Neural progenitor cell (in vitro differentiated cells): ENCODE measurements at places on chromosomes 6 and 20. TPM values are rescaled to one million over a fixed set of nuclear protein-coding genes. Genes with fewer than 3 reads are reported as not detected.

- no peak overlapping the region for H3K4me3 ChIP-seq
- H3K27me3 ChIP-seq, result no peaks in the 10 kb centered on the region
- no peaks in the 10 kb centered on the region for H3K36me3 ChIP-seq
- no peaks in the 10 kb centered on the region for H3K4me1 ChIP-seq
- no peak for DNase-seq
Measured at GRCh38 chr20:8408587-8409307, 276.7 kb downstream of the PLCB1 start.

- H3K27me3 ChIP-seq, result no peaks in the 10 kb centered on the region
- no peak overlapping the region for H3K4me3 ChIP-seq
- H3K4me1 ChIP-seq, result no peaks in the 10 kb centered on the region
- no peak overlapping the region for H3K27ac ChIP-seq
- H3K36me3 ChIP-seq, result no peaks in the 10 kb centered on the region
Measured at GRCh38 chr20:43383026-43383795, 74.5 kb upstream of the SRSF6 start.

The RPL7L1 gene
- 92.0 and 106 TPM in 2 replicates for total RNA-seq

The GPLD1 gene
- 4.2 and 8.3 TPM in 2 replicates for total RNA-seq

DNA sequence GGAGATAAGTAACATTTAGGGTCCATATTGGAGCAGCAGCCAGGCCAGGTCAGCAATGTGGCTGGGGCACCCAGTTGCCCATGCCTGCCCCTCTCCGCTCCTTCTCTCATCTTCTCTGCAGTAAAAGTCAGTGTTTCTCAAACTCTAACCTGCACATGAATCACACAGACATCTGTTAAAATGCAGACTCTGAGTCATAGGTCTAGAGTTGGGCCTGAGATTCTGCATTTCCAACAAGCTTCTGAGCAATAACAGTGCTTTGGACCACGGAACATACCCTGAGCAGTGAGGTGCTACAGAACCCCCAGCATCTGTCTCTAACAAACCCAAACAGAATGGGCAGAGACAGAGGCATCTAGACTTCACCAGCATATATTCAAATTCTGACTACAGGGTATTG, 10.1 kb downstream of the PHF10 start:
- H3K4me1 ChIP-seq, result no peaks in the 10 kb centered on the region
- H3K27ac ChIP-seq, result no peak overlapping the region

The GPX6 gene
- not detected in 2 replicates for total RNA-seq

The C20orf204 gene
- 0.04 and 0.96 TPM in 2 replicates for total RNA-seq

DNA sequence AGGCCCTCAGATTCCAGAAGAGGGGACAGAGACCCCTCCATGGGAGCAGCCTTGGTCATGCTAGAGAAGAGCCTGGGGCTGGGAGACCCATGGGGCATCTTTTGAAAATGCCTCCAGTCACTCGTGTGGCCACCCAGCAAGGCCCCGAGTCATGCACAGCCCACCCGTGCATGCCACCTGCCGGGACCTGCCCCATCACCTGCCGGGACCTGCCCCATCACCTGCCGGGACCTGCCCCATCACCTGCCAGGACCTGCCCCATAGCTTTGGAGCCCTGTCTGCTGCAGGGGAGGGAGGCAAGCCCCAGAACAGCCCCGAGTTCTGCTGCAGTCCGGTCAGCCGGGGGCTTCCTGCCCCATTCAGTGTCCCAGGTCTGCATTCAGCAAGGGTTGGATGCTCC, 37.5 kb upstream of the SLCO4A1 start:
- no peak overlapping the region for H3K4me3 ChIP-seq
- no peak overlapping the region for H3K27ac ChIP-seq
- H3K36me3 ChIP-seq, result no peaks in the 10 kb centered on the region
- DNase-seq, result no peak

DNA sequence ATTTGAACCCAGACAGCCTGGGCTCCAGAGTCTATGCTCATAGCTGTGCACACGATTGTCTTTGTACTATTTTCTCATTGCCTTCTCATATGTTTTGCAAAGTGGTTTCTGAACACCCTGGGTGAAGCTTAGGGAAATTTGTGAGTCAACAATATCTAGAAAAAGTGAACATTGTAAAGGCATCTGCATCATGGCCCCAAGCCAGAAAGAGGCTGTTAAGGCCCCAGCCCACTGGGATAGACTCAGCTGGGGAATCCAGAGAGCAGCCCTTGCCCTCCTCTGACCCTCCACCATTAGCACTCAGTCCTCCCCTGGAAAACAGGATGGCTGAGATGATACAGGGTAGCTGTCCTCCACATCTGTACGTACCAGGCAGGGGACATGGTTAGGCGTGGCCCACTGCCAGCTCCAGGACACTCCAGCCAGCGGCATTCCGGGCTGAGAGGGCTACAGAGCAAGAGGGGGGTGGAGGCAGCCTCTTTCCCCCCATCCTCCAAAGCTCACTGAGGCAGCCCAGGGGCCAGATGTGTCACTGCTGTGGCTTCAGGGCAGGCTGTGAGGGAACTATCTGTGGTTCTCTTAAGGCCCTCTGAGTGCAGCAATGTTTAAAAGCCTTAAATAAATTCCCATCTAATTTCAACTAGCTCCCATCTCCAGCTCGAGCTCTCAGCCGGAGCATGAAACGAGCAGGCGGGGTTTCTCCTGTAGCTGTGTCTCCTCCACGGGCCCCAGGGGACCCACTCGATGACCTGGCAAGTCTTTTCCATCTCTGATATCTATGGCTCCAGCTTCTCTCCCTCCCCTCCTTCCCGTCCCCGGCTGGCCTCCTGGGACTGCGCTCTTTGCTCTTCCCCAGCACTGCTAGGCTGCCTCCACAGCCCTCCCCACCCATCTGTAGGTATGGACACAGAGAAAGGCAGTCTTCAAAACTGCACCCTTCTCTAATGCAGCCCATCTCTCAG, 209.4 kb upstream of the LRFN2 start:
- no peak overlapping the region for H3K4me3 ChIP-seq
- no peak overlapping the region for H3K27ac ChIP-seq
- H3K4me1 ChIP-seq, result peaks cover 4% of the 10 kb centered on the region
- no peaks in the 10 kb centered on the region for H3K27me3 ChIP-seq

The C6orf132 gene
- 1.2 and 1.8 TPM in 2 replicates for total RNA-seq

- H3K4me3 ChIP-seq, result peak within 1 kb of the TSS; percentile 35
- peak; percentile 51 for DNase-seq
- H3K27ac ChIP-seq, result no peak within 1 kb of the TSS
- peaks cover 5% of the 10 kb centered on the region for H3K4me1 ChIP-seq
- no peaks in the 10 kb centered on the region for H3K36me3 ChIP-seq
- H3K27me3 ChIP-seq, result peaks cover 39% of the 10 kb centered on the region
Measured at GRCh38 chr20:38601216-38602184, at the start of gene ARHGAP40. ARHGAP40 (plus strand) TSS chr20:38601809.

The ZNF334 gene
- 29.0 and 45.9 TPM in 2 replicates for total RNA-seq

The RIPK1 gene
- 4.6 and 4.9 TPM in 2 replicates for total RNA-seq

The NNAT gene
- 0.37 TPM in 1 of 2 replicates, not detected in the other for total RNA-seq

GRCh38 chr6:43767553-43768505, 2.2 kb upstream of the VEGFA start:
- DNase-seq, result no peak
- H3K27ac ChIP-seq, result no peak overlapping the region
- H3K27me3 ChIP-seq, result peaks cover 5% of the 10 kb centered on the region
- H3K4me3 ChIP-seq, result no peak overlapping the region

The OTOR gene
- total RNA-seq, result not detected in 2 replicates

DNA sequence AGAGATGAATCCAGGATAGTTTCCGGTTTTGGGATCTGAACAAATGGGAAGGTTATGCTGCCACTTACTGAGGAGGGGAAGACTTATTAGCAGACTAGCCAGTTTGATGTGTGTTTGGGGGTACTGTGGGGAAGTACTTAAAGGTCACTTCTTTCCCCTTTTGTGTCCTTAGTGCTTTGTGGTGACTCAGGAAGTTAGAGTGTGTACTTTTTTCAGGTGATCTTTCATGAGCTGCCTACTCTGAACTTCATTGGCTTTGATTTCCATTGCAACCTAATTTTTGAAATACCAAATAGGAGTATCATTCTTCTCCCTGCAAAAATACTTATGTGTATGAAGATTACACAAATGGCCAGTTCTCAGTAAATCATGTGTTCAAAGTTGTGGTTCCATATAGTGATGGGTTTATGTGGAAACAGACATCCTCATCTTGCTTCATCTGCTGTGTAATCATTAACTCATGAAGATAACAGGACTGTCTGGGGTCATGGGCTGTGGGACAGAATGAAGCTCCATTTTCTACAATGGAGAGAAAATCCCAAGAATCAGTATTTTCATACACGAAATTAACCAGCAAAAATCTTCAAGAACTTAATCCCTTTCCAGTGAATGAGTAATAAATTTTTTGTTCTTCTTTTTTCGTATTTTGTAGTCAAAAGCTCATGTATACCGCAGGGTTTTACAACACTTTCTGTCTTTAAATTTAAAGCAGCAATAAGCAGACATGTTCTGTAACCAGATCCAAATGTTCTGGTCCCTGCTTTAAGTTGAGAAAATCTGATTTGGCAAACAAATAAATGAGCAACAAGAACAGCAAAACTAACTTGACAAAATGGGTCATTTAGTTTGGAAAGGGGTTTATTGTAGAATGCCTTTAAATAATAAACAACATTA, 272.2 kb upstream of the FLRT3 start:
- no peak overlapping the region for H3K4me3 ChIP-seq
- H3K27me3 ChIP-seq, result no peaks in the 10 kb centered on the region
- no peak for DNase-seq
- no peak overlapping the region for H3K27ac ChIP-seq
- H3K4me1 ChIP-seq, result peaks cover 8% of the 10 kb centered on the region

DNA sequence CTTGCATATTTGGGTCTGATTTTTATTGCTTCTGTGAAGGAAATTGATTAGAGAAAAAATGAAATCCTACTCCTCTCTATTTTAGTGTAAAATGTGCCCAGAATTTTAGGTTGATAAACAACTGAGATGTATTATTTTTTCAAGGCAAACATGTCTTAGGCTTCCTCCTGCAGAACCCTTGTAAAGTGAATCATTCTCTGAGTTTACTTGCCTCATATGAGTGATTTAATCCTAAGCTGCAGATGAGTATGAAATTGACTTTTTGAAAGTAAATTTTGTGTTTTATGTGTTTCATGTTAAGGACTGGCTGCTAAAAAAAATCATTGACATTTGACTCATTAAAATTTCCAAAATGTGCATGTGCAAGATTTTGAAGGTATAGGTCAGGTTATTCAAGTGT, 138.5 kb upstream of the PHACTR1 start:
- no peak overlapping the region for H3K4me3 ChIP-seq
- H3K27me3 ChIP-seq, result no peaks in the 10 kb centered on the region
- no peak for DNase-seq
- no peaks in the 10 kb centered on the region for H3K36me3 ChIP-seq
- no peak overlapping the region for H3K27ac ChIP-seq

DNA sequence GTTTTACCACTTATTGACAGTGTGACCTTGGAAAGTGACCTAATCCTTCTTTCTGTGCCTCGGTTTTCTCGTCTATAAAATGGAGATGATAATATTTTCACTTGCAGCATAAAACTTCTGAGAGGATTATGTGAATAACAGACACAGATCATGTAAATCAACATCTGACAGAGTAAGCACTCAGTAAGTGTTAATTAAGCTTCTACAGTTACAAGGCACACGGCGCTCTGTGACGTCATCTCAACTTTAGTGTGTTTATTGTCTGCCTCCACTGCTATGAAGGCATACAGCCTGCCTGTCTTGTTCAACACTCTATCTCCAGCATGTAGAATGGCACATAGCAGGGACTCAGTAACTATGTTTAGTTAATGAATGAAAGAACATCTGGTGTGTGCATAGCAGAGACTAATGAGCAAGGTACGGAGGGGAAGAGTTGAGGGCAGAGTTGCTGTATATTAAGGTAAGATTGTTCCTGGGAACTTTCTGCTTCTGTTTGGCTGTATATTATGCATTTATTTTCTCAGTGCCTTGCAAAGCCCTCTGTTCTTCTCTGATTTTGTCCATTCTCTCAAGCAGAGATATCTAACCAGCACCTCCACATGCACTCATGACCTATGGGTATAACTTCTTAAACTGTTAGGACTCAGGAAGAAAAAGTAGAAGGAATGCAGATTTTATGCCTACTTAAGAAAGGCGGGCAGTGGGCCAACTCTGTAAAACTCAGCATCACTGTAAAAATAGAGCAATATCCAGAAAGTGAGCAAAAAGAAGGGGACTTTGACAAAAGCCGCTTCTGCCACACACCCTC, 66.4 kb upstream of the STMND1 start:
- no peak overlapping the region for H3K4me3 ChIP-seq
- DNase-seq, result no peak
- no peaks in the 10 kb centered on the region for H3K36me3 ChIP-seq
- no peaks in the 10 kb centered on the region for H3K27me3 ChIP-seq

The KAT14 gene
- 28.5 and 29.9 TPM in 2 replicates for total RNA-seq

The FITM2 gene
- total RNA-seq, result 1.4 and 1.9 TPM in 2 replicates

- no peaks in the 10 kb centered on the region for H3K27me3 ChIP-seq
- DNase-seq, result no peak
- no peaks in the 10 kb centered on the region for H3K4me1 ChIP-seq
- H3K4me3 ChIP-seq, result no peak overlapping the region
Measured at GRCh38 chr6:147999001-147999540, 343.6 kb upstream of the SASH1 start.

GRCh38 chr6:134323698-134324097, 5.8 kb upstream of the SGK1 start:
- DNase-seq, result no peak
- H3K36me3 ChIP-seq, result no peaks in the 10 kb centered on the region
- no peaks in the 10 kb centered on the region for H3K4me1 ChIP-seq
- H3K27me3 ChIP-seq, result peaks cover 5% of the 10 kb centered on the region
- H3K27ac ChIP-seq, result no peak overlapping the region
- no peak overlapping the region for H3K4me3 ChIP-seq

DNA sequence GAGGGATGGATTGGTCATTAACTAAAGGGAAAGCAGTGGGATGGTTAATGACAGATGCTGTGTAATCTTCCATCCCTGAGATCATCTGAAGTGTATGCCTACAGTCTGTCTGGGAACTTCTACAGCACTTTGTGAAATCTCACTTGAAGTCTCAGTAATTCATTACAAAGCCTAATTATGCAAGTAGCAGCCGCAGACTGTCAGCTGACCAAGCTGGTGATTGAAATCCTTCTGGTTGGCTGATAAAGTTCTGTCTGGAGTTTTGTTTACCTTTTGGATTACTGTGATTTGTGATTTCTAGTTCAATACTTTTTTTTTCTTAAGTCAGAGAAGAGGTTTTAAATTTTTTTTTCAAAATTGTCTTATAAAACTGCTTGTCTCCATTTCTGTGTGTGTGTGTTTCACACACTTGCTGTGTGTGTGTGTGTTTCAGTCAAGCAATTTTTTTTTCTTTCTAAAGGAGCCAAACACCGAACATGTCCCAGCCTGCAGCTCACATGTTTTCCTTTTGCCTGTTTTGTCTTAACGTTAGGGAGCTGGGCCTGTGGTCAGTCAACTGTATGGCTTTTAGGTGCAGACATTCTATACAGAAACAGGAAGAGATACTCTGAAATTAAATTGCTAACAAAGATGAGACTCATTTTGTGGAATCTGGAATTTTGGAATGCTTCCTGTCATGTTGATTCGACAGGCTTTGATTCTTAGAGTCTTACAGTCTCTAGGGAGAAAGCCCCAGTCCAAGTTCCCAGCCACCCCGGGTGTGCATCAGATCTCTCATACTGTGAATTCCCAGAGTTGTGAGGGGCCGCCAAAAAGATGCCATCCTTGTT, 28.5 kb upstream of the ADGRF4 start:
- peaks cover 39% of the 10 kb centered on the region for H3K4me1 ChIP-seq
- no peaks in the 10 kb centered on the region for H3K27me3 ChIP-seq
- no peaks in the 10 kb centered on the region for H3K36me3 ChIP-seq
- peak overlapping the region; percentile 87 for H3K27ac ChIP-seq
- peak overlapping the region; percentile 2 for H3K4me3 ChIP-seq
- peak; percentile 69 for DNase-seq

The TCF15 gene
- total RNA-seq, result 0.07 and 1.4 TPM in 2 replicates

The CTCFL gene
- 0.34 TPM in 1 of 2 replicates, not detected in the other for total RNA-seq

The CST4 gene
- not detected in 2 replicates for total RNA-seq
